Fibroblast of villous mesenchyme (primary cell): ENCODE measurements at places on chromosomes 7 and 10. TPM values are rescaled to one million over a fixed set of nuclear protein-coding genes. Genes with fewer than 3 reads are reported as not detected.

The CPA5 gene
- total RNA-seq, result not detected in 2 replicates

The NUPR2 gene
- total RNA-seq, result not detected in 2 replicates

The GPC2 gene
- total RNA-seq, result 0.43 and 2.9 TPM in 2 replicates

The ZNF92 gene
- total RNA-seq, result 5.8 and 9.9 TPM in 2 replicates

The C7orf33 gene
- not detected in 2 replicates for total RNA-seq

The LEP gene
- total RNA-seq, result not detected in 2 replicates

The KCNMA1 gene
- 11.0 and 36.7 TPM in 2 replicates for total RNA-seq

The TLX1 gene
- not detected in 2 replicates for total RNA-seq

The GSTO2 gene
- total RNA-seq, result 1.9 and 2.2 TPM in 2 replicates

The TACR2 gene
- total RNA-seq, result under 0.01 TPM in 1 of 2 replicates, not detected in the other

GRCh38 chr10:28778524-28778923, 101.2 kb downstream of the BAMBI start:
- DNase-seq, result no peak

- no peak for DNase-seq
Measured at GRCh38 chr10:33256458-33256857, 78.0 kb downstream of the NRP1 start.

DNA sequence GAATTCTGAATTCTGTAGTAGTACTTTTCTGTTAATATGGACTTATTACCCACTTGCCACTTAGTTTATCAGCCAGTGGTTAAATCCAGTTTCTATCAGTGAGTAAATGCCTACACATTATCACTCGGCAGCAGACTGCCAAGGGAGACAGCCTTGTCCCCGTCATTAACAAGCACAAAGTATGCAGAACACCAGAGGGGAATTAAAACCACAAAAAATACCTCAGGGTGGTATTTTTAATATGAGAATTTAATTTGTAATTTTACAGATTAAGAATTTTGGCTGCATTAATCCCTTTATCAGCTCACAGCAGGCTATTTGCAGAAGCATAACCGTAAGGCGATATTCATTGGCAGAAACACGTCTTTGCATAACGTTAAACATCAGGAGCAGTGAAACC, 150.0 kb upstream of the FZD1 start:
- no peak for DNase-seq

- DNase-seq, result peak; percentile 69
Measured at GRCh38 chr7:27560706-27561235, 101.9 kb downstream of the HIBADH start.

DNA sequence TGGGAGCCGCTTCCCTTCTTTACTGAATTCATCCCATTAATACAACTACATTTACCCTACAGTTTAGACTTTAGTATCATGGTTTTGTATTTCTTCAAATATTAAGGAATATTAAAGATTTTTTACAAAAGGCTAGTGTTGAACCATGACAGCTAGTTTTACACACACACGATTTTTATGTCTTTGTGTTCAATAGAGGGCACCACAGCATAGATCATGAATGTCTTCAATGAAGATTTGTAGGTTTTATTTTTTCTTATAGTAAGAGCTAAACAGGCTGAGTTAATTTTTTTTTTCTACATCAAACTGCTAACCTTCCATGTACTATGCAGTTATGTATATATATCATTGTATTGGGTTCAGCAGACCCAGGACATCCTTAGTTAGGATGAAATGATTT, 76.9 kb downstream of the SNX10 start:
- no peak for DNase-seq

DNA sequence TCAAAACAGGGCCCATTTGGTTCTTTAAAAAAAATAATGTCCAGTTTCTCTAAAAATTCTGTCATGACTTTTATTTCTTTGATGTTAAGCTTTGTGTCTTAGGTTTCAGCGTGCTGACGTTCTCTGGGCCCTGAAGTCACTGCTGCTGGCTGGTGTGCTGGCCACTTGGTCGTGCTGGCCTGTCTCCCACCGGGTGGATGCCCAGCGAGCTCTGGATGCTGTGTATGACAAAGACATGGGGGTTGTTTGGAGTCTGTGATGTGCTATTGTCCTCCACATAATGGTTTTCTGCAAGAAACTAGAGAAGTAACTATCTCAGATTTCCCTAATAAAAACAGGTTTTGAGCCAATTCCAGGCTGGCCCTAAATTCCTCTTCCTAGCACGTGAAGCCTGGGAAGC, 9.5 kb upstream of the IDI2 start:
- no peak for DNase-seq

- no peak for DNase-seq
Measured at GRCh38 chr7:92769394-92769699, 67.0 kb downstream of the CDK6 start.

GRCh38 chr10:62708569-62708968, 96.0 kb upstream of the ADO start:
- no peak for DNase-seq

DNA sequence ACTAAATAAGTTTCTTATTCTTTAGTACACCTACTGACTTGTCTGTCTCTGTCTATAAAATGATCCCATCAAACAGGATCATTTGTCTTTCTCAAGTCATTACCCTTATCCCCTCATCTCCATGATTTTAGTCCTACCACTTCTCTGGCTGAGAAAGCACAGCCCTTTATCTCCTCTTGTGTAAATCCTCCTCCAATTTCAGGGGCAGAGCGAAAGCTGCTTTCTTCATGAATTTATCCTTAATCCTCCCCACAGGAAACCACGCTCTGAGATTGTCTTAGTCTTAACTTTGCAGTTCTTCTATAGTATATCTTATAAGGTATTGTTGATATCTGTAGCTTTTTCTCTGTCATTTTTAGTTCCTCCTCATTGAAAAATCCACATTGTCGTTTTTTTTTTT, 239.7 kb upstream of the PLXDC2 start:
- DNase-seq, result no peak

GRCh38 chr10:125823663-125824251, 411 bp downstream of the BCCIP start:
- DNase-seq, result peak; percentile 12

GRCh38 chr7:108311446-108312168, 144.6 kb downstream of the NRCAM start:
- DNase-seq, result no peak

GRCh38 chr10:115772606-115773005, 500.4 kb downstream of the GFRA1 start:
- DNase-seq, result peak; percentile 8

DNA sequence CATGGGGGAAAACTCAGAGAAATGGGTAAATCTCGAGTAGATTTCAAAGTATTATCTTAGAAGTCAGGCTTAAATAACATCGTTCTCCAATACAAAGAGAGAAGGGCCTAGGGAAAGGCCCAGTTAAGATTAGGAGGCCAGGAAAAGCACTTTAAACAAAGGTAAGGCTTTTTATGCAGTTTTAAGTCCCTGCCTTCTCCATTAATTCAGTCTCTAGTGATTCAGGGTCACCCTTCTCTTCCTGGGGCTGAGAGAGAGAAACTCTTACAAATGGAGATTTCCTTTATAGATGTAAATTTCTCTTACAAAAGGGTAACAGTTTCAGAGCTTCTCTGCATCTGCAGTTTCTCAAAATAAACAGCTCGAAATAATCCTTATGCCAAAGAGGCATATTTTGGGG, 179.3 kb downstream of the HECW1 start:
- no peak for DNase-seq

DNA sequence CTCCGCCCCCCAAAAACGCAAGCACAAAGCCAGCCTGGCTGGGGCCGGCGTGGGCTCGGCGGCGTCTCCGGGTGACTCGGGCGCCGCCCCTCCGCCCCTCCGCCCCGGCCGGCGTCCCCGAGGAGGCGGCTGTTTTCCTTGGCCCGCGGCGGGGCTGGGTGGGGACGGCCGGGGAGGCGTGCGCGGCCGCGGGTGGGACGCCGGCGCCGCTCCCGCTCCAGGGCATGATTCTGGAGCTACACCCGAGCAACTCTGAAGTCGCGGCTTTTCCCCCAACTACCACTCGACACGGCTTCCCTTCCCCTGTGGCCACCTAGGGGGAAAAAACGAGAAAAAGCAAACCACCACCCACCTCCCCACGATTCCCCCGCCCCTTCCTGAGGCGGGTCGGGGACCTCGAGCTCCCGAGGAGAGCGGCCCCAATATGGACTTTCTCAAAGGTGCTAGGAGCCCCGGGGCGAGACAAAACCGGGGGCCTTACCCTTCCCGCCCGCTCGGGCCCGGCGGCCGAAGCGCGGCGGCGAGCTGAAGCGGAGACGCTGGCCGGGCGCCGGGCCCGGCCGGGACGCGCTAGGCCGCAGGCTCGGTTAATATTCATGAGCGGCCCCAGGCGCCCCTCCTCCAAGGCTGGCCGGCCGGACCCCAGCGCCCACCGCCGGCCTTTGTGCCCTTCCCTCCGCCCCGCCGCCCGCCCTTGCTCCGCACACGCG, 856 bp downstream of the ARHGAP21 start:
- peak; percentile 57 for DNase-seq

GRCh38 chr7:34842782-34843181, 184.8 kb downstream of the NPSR1 start:
- DNase-seq, result no peak

DNA sequence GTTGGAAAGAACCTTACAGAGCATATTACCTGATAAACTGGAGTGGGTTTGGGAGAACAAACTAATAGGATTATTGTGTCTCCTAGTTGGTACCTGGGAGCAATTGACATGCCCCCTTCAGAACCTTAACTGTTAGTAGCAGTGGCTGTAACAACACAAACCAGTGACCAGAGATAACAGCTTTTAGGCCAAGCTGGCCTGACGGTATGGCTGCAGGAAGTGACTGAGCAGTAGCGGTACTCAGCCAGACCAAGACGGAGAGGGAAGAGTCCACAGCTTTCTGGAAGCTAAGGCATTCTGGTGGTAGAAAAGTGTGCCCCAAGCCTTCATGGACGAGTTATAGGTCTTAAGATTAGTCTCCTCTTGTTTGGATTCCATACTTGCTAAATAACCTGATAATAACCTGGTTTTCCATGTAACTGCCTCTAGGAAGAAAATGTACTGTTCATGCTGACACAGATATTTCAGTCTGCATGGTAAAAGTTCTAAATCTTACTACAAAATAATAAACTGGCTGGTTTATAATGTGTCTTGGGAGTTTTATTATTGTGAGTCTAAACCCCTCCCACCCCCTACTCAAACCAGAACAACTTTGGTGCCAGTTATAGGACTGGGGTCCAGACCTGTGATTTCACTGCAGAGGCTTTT, 11.3 kb downstream of the NOLC1 start:
- DNase-seq, result no peak

- DNase-seq, result peak; percentile 91
Measured at GRCh38 chr7:35761871-35762677, 38.8 kb upstream of the SEPTIN7 start.

DNA sequence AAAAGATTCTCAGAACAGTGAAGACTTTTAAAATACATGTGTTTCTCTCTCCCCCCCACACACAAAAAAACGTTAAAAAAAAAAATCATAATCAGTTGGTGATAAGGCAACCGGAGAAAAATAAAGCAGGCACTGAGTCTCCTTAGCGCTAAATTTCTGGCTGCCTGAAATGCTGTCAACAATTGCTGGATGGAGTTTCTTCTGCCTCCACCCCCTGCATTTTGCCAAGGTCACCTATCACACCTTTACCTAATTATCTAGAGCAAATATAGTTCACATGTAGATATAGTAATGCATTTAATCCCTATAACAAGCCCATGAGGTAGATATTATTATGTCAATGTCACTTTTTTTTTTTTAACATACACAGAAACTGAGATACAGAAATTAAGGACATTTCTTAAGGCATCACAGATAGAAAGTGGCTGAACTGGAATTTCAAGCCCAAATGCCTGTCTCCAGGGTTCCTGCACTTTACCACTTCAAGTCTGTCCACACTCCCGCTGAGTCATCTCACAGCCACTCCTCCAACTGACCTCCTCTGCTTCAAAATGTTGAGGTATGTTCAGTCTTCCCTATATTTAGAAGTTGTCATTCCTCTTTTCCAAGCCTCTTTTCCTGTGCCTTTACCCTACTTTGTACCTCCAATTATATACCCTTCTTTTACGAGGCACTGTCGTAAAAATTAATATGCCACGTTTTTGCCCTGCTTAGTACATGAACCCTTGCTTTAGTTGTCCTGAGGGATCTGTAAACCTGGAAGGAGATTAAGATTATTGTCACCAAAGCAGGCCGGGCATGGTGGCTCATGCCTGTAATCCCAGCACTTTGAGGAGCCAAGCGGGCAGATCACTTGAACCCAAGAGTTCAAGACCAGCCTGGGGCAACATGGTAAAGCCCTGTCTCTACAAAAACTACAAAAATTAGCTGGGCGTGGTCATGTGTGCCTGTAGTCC, 72.8 kb upstream of the MPP7 start:
- no peak for DNase-seq

GRCh38 chr7:46679671-46680070, 758.6 kb upstream of the IGFBP3 start:
- no peak for DNase-seq

DNA sequence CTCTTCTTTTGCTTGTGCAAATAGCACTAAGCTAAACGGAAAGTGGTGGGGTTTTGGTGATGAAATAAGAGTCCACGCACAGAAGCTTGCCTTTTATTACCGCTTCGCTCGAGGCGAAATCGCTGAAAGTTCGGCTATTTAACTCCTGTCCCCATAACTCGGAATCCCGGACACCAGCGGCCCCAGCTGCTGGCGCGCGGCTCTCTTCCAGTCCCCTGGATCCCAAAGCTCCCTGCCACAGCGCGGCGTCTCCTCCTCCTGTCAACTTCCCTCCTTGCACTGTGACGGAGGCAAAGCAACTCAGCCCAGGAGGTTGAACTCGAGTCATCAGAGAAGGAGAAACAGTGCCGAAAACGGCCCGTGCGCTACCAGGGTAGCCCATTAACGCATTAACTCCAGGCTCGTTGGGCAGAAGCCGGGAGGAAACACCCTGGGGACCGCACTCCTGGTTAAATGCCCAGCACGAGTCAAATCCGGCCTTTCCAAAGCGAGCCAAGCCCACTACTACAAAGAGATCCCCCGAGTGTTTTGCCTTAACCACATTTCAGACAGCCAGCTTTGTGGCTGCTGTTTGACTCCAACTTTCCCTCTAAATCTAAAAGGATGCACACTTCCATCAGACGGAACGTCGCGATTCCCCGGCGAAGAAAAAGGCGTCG, 1.3 kb downstream of the SEMA3D start:
- peak; percentile 44 for DNase-seq

DNA sequence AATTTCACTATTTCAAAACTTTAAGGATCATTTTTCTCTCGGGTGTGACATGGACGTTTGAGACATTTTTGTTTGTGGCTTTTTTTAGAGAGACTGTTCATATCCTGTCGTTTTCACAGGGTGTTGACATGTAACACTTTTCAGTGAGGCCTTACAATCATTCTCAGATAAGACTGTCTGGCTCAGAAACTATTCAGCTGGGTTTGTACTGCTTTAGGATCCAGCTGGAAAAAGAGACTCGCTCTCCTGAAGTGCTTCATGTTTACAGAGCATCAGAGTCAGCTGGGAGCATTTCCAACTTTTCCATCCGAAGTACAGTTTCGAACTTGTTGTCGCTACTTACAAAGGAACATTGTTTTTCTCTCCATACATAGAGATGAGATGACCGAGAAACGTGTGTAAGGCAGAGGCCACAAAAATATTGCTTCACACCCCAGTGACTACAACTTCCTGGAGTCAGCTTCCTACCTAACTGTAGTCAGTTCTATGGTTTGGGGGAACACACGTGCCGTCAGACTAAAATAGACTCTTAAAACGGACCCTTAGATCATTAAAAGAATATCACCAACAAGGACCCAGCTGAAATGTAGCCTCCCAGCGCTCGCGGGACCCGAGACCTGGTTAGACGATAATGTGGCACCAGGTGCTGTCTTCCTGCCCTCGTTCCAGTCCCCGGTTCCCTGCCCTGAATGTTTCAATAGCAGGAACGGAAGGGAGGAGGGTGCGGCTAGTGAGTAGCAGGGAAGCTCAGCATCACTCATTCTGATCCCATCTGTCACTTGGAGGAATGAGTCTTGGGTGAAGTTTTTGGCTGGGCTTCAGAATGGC, 78.0 kb downstream of the MKI67 start:
- peak; percentile 53 for DNase-seq

GRCh38 chr7:123757095-123757494, 8.3 kb upstream of the WASL start:
- DNase-seq, result no peak
